ENCODE measurements at places on chromosomes 7 and 10.

DNA sequence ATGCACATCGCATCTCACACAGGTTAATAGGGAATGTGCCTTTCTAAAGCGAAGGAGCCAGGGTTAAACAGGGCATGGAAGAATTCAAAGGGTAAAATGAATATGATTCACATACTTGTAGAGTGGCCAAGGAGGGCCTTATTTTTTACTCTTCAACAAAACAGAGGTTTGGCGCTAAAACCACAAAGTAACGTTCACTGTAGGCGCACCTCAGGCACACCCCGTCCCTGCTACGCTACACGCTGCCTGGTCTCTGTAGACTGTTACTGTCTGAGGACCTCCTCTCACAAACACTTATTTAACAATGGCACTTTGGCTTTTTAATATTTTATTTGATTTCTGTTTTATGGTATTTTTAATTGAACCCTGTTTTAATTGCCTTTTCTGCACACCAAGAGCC, 462.1 kb upstream of the GALNT17 start:
- DNase-seq = no peak

DNA sequence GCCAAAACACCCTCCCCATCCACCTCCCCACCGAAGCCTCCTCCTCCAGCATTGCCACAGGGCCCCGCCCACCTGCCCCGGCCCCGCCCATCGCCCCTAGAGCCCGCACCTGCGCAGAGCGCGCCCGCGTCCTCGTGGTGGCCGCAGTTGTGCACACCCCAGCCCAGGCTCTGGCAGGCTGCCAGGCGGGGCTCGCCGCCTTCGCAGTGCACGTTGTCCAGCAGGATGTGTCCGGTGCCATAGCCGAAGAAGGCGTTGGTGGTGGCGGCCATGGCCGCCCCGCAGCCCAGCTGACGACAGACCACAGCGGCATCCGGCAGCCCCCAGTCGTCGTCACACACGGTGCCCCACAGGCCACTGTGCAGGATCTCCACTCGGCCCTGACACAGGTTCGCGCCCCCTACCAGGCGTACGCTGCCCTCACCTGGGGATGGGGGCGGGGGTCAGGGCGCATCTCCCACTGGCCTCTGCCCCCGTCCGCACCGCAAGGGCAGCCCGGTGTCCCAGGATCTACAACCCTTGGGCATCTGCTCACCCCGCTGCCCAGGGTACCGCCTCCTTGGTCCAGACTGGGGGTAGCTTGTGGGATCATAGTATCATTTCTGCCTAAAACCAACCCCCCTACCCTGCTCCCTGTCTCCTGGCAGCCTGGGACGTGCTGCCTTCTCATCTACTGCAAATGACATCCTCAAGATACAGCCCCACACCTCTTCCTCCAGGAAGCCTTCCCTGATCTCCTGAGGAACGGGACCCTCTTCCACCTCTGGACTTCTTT, 11.9 kb downstream of the SSC4D start:
- DNase-seq = peak; percentile 86

DNA sequence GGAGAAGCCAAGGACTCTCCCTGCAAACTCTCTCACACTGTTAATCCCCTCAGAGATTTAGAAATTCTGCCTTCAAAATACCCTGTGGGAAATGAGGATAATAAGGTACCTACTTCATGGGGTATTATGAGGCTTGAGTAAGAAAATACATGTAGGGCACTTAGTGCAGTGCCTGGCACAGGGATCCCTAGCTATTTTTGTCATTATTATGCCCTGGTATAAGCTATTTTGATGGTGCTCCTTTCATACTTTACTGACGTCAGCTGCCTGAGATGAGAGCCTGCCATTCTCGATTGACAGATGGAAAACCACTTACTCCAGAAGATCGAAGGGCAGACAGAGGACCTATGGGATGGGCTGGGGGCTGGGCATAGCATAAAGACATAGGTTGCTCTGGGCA, 30.1 kb downstream of the MKX start:
- no peak for DNase-seq

DNA sequence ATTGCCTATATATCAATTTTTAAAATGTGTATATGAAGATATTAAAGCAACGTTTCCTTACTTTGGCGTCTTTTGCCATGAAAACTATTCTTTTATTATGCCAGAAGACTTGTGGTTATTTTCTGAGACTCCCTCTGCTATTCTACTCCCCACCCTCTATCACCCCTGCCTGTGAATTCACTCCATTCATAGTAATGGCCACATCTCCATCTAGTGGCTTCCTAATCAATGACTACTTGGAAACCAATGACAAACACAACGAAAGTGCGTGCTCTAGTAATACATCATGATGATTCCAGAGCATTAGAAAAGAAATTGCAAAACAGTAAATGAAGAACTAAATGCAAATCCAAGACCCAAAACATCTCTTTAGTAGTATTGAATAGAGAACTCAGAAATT, 186.7 kb upstream of the HGF start:
- peak; percentile 50 for DNase-seq

DNA sequence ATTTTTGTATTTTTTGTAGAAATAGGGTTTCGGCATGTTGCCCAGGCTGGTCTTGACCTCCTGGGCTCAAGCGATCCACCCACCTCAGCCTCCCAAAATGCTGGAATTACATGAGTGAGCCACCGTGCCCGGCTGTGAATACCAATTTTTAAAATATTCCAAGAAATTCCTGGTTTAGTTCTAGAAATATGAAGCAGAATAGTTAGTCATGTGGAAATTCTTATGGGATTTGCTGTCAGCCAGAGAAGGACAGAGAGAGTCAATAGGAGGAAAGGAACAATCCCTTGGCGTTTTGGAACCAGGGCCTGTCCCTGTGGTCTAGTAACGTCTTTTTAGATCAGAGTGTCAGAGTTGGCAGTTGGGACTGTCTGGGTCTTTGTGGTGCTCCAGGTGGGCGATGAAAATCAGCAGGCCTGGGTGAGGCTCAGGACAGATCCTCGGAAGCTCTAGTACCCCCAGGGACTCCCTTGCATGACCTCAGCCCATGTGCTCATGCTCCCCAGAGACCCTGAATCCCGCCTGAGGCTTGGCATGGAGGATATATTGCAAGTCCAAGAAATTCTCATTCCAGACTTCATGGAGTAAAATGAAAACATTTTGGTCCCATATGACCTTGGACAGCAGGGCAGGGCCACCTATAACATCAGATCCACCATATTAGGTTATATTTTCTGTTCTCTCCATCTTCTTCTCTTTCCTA, 7.8 kb downstream of the NODAL start:
- no peak for DNase-seq

GRCh38 chr10:122199070-122199469, 72.0 kb upstream of the BTBD16 start:
- DNase-seq = no peak

DNA sequence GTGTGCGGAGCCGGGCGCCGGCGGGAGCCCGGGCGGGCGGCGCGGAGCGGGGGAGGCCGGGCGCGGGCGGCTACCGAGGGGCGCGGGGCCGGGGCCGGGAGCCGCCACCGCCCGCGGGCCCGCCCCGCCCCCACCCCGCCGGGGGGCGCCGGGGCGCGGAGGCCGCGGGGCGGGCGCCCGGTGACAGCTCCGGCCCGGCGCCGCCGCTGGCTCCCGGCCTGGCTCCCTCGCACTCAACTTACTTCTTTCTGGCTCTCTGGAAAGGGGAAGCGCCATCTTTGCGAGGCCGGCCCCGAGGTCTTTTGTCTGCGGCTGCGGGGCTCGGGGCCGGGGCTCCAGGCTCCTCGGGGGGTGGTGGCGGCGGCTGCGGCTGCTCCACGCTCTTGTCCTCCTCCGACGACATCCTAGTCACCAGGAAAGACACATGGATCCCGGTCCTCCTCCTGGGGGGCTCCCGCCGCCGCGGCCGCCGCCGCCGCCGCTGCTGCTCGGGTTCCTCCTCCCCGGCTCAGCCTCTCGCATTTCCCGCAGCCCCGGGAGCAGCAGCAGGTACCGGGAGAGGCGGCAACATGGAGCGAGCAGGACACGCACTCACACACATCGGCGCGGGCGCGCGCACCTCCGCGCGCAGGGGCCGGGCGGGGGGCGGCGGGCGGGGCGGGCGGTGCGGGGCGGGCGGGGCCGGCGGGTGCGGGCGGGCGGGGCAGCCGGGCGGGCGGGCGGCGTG, at the start of gene KMT2C:
Gene KMT2C, minus strand, starts transcription at position 620 of the 727 bp plus-strand sequence. Its CDS starts 217 bp downstream, at position 403.
- peak; percentile 72 for DNase-seq

GRCh38 chr10:117373823-117374505, 1.3 kb downstream of the PDZD8 start:
- DNase-seq = peak; percentile 48

- no peak for DNase-seq
These were observed 708.3 kb downstream of the CCSER2 start for GRCh38 chr10:85036661-85037060.

DNA sequence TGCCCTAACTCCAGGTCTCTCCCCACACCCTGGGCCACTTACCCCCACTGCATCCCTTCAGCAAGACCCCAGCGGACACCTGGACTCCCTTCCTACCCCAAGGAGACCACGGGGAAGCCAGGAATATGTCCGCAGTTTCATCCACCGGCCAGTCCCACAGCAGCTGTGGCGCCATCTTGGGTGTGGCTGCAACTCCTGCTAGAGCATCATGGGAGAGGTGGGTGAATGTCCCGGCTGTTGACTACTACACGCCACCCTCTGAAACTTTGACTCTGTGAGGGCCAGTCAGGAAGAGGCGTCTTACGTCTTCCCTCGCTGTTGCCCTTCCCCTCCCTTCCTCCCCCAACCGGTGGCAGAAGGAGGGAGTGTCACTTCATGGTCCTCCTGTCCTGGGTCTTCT, 238.3 kb upstream of the RNF32 start:
- no peak for DNase-seq

DNA sequence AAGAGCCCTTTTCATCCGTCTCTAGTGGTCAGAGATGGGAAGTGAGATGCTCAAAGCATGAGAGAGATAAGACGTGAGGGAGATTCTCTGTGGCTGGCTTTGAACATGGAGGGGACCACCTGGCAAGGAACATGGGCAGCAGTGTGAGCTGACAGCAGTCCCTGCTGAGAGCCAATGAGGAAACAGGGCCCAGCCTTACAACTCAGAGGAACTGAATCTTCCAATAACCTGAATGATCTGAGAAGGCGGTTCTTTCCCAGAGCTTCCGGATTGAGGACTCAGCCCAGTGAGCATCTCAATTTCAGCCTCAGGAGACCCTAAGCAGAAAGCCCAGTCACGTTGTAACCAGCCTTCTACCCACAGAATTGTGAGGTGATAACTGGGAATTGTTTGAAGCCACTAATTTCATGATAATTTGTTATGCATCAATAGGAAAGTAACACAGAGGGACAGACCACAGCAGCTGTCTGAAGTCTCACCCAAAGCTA, 33.9 kb upstream of the IKZF1 start:
- no peak for DNase-seq

DNA sequence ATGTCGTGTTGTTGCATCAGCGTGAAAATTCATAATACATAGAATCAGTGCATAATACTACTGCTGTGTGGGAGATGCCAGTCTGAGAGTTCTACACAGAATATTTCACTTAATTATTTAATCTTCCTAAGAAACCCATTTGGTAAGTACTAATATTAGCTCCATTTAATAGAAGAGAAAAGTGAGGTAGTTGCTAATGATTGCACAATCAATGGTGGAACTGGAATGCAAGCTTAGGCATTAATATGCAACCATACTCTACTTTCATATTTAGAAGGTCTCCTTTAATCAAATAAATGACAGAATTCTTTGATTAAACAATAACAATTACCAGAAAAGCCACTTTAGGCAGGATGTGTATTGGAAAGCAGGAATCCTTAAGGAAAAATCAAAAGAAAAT, 660.7 kb upstream of the PHF14 start:
- no peak for DNase-seq
